ENCODE measurements at places on chromosomes 2 and 18.

- no peak for DNase-seq
Measured at GRCh38 chr2:38387887-38388286, 10.8 kb upstream of the ATL2 start.

DNA sequence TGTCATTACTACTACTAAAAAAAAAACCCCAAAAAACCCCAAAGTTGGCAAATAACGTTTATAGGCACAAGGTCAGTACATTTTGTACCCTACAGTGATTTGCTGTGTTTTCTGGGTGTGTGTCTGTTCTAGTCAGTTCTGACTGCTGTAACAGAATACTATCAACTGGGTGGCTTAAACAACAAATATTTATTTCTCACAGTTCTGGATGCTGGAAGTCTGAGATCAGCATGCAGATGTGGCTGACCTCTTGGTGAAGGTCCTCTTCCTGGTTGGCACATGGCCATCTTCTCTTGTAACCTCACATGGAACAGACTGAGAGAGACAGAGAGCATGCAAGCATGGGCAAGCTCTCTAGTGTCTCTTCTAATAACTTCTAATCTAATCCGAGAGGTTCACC, 103.1 kb downstream of the CERS6 start:
- DNase-seq = no peak

- no peak for DNase-seq
Measured at GRCh38 chr2:36203366-36203765, 152.2 kb upstream of the CRIM1 start.

GRCh38 chr18:50802141-50802540, 17.7 kb downstream of the MRO start:
- DNase-seq = no peak

GRCh38 chr2:222730366-222730999, 59.0 kb downstream of the MOGAT1 start:
- no peak for DNase-seq

DNA sequence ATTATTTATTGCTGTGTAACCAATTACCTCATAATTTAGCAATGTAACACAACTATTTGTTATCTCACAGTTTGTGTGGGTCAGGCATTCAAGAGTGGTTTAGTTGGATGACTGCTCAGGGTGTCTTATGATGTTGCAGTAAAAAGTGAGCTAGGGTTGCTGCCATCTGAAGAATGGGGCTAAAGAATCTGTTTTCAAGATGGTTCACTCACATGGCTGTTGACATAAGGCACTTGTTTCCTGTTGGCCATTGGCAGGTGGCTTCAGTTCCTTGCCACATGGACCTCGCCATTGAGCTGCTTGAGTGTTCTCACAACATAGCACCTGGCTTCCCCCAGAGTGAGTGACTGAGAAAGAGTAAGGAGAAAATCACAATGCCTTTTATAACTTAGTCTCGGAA, 123.2 kb downstream of the TMEM17 start:
- no peak for DNase-seq

- no peak for DNase-seq
Measured at GRCh38 chr2:127358044-127358443, 29.7 kb downstream of the MAP3K2 start.

DNA sequence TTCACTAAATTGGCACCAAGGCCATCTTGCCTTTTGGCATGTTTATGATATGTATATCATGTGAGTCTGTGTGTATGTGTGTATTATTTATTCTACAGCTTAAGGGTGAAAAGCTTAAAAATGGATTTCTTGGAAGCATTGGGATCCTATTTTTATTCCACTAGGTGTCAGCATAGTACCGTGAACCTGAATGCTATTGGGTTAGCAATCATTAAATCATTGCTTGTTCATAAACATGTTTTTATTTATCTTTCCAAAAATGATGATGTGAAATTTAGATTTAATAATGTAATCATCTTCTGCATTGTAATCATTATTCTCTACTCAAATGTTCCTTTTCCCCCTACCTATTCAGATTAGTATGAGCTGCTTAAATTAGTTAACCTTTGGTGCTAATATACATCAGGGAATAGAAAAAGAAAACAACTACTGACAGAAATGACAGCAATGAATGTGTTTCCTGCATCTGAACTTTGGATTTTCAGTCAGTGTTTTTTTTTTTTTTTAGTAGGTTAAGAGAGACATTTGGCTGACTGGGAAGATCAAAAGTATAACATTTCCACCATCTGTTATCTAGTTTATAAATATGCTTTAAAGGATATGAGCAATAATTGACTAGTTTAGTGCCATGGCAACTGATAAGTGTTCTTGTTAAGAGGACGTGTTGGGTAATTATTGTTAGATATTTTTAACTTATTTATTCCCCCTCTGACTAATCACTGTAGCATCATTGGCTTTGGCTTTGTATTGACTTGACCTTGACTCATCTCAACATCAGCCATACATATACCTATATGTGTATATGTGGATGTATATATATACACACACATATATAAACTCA, 14.1 kb upstream of the ZSWIM2 start:
- no peak for DNase-seq

DNA sequence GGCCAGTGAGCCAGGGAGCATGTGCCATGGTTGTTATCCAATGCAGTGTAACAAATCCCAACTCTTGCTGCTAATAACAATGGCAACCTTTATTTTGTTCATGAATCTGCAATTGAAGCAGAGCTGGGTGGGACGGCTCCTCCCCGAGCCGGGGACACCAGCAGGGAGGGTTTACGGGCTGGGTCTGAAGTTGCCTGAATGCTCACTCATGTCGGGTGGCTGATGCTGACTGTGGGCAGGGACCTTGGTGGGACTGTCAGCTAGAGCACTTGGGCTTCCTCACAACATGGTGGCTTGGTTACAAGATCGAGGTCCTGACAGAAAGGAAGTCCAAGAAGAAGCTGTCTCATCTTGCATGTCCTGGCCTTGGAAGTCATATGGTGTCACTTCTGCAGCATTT, 264.5 kb downstream of the NDUFA10 start:
- DNase-seq = no peak

DNA sequence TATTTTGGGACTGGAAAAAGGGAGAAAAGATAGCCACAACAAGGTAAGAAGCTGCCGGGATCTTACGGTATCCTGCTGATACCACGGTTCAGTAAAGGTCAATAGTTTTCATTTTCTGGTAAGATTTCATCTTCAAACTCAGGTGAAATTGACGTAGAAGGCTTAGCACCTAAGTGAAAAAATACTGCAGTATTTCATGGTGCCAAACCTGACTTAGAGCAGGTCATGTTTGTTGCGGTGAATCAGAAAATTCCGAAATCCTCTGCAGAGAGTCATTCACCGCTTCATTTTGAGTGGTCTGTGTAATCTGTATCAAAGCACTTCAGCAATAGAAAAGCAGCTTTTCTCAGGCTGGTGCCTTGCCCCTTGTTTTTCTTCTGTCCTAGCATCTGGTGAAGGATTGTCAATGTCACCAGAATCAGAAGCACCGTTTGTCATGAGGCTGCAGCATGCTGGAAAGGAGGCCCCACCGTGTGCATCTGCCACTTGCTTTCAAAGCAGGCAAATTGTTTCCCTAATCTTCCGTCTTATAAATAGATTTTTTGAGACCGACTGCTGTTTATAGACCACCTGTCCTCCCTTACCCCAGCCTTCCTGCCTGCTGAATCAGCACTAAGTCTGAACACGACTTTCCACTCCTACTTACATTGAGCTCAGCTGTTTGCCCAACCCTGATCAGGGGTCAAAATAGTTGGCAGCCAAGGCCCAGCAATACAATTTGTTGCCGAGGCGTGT, 156.3 kb downstream of the EML6 start:
- DNase-seq = no peak

DNA sequence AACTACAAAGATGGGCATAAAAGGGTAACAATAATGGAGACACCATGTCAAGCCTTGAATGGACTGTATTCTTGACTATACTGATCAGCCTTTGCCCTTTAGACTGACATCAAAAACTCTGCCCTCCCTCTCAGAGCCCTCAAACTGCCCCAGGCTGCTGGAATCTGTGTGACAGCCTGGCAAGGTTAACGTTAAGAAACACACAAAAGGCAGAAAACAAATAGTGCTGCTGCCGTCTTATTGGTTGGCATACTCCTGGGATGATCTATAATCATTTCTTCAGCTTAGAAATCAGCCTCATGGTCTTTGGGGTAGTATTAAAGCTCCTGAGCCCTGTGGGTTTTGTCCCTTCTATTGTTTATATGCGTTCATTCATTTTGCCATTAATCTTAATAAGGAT, 338.0 kb downstream of the DCC start:
- no peak for DNase-seq

GRCh38 chr2:75466708-75467311, 93.9 kb downstream of the EVA1A start:
- no peak for DNase-seq

- DNase-seq = no peak
Measured at GRCh38 chr2:14189929-14190328, 442.6 kb upstream of the LRATD1 start.

DNA sequence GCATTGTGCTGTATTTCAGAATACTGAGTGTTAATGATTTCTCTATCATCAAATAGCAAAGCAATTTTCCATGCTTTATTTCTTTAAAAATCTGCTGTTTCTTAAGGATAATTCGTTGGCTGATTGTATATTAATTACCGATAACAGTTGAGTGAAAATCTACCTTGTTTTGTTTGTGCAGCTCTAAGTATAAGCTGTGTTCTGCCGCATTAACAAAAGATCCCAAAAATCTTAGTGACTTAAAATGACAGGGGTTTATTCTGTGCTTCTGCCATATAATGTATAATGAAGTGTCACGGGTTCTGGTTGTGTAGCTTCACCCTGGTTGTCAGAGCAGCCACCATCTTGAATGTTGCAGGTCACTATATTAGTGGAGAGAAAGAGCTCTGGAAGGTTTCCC, 196.1 kb downstream of the ACTR3 start:
- DNase-seq = no peak

DNA sequence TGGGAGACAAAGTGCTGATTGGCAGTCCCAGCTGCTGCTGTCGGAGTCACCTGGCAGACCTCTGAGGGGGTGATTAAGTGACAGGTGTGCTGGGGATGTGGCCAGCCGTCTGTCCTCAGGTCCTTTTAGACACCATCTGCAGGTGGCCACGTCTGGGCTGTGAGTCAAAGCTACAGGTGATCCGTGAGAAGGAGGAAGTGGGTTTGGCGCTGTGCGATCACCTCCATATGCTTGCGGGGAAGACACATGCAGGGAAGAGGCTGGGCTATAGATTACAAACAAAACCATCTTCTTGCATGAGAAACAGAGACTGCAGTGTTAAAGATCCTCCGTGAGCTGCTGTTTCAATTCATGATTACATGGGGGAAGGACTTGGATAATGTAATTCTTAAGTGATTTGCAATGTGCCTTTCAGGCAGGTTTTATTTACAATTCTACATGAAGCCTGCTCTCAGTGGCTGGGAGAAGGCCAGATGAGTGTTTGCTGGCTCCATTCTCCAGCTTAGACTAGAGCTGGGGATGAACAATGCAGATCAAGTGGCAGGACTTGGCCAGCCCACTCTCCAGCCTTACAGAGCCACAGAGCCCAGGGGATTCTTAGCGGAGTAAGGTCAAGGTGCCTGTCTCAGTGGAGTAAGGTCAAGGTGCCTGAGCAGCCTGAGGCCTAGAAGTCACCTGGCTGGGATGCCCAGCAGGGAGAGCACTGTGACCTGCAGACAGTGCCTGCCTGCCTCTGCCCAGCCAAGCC, 87.8 kb downstream of the LYPD1 start:
- DNase-seq = no peak

DNA sequence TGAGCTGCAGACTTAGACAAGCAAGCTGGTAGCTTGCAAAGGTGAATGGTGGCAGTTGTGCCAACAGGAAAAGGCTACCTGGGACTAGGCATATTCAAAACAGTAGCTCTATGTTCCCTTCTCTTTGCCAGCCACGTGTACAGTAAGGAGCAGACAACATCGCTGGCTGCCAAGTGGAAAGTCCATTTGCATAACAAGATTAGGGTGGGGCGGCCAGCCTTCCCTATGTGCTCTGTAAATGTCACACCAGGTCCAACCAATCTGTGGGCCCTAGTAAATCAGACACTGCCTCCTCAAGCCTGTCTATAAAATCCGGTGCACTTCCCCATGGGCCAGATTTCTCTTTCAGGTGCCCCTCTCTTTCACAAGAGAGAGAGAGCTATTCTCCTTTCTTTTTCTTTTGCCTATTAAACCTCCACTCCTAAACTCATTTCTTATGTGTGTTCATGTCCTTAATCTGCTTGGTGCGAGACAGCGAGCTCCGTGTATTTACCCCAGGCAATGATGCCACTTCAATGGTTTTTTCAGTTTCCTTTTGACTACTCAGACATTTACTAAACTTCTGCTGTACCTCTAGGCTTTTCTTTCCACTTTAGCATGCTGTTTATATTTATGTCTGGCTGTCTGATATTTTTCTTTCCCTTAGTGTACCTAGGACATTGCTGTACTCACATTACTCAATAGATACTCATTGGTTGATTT, 297.4 kb upstream of the GCFC2 start:
- no peak for DNase-seq

GRCh38 chr18:61274416-61274960, 58.7 kb upstream of the CDH20 start:
- no peak for DNase-seq

DNA sequence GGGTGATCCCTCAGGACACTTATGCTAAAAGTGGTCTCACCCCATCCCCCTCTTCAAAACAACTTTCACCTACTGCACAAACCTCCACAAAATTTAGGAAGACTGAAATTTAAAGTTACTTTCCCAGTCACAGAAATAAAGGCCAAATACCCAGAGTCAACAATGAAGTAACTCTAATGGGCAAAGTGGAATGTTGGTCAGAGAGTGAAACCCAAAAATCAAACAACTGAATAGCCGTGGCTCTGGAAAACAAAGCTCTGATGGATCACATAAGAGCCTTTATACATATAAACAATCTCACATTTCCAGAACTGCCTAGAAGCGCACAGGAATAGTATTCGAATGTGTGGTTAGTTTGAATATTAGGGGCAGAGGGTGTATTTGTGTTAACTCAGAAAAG, 4.7 kb downstream of the ACVR1 start:
- DNase-seq = no peak

DNA sequence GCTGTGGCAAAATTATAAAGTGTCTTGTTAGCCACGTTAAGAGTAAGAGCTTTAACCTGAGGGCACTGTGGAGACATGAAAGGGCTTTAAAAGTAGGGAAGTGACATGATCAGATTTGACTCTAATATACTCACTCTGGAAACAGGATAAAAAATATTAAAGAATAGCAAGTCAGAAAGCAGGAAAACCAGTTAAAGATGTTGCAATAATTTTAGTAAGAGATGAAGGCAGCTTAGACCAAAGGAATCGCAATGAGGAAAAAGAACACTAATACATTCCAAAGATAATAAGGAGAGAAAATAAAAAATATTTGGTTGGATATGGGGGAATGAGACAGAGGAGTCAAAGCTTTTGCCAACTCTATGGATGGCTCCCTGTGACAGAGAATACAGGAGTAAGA, 183.8 kb downstream of the DYM start:
- DNase-seq = no peak

DNA sequence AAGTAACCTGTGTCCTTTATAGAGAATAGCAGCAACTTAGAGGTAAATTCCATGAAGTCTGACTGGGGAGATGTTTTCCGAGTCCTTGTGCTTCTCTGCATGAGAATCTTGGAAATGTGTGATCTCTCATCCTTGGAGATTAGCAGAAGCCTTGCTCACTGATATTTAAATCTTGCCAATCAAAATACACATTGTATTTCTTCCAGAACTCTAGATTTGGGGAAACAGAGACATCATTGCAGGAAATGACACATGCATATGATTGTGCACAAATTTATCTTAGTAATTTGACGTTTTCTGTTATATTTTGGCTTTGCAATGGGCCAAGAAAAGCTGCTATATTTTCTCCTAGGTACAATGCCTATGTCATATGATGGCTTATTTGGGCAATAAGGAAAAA, 182.6 kb downstream of the ZNF804A start:
- no peak for DNase-seq

- no peak for DNase-seq
Measured at GRCh38 chr2:106160786-106161261, 33.3 kb downstream of the UXS1 start.
